Left renal pelvis (tissue), 4 donors: ENCODE measurements at places on chromosomes 1 and 21.

DNA sequence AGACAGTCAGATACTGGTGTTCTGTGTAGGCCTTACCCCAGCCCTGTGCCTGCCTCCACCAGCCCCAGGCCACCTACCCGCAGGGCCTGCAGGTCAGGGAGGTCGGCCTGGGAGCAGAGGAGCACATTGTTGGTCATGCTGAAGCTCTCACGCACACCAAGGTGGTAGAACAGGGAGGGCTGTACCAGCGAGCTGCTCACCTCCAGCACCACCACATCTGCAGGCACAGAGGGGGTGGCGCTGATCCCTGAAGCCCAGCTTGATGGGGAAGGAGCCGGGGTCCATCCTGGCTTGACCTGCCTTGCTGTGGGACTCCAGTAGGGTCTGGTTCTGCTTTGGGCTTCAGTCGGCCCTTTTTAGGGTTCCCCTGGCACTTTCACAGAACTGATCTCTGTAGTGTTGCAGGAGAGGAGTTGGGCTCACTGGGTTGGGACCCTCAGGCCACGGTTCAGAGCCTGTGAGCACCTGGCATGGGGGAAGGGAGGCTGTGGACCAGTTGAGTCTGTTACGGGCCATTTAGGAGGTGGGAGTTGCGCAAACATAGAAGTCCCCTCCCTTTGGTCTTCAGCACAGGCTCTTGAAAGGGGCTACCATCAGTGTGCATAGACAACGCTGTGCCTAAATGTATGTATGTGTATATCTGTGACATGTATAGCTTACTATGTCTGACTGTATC is 1.9 kb downstream of the MAP3K6 start:
- no peak for DNase-seq

- DNase-seq, result no peak
Measured at GRCh38 chr21:39141502-39141901, 41.7 kb downstream of the PSMG1 start.

- no peak for DNase-seq
Measured at GRCh38 chr1:221035662-221036153, 156.5 kb downstream of the HLX start.

DNA sequence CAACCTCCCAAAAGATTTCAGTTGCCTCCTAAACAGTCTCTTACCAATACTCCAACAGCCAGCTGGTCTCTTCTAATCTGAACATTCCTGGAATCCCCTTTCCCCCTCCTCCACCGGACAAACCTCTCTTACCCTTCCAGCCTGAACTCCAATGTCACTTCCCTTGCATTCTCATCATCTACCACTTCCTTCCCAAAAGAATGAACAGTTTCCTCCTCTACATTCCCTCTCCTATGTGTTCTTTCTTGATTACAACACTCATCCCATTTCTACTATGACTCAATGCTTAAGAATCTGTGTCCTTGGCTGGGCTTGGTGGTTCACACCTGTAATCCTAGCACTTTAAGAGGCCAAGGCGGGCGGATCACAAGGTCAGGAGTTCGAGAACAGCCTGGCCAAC is 417.1 kb downstream of the SETD4 start:
- no peak for DNase-seq

DNA sequence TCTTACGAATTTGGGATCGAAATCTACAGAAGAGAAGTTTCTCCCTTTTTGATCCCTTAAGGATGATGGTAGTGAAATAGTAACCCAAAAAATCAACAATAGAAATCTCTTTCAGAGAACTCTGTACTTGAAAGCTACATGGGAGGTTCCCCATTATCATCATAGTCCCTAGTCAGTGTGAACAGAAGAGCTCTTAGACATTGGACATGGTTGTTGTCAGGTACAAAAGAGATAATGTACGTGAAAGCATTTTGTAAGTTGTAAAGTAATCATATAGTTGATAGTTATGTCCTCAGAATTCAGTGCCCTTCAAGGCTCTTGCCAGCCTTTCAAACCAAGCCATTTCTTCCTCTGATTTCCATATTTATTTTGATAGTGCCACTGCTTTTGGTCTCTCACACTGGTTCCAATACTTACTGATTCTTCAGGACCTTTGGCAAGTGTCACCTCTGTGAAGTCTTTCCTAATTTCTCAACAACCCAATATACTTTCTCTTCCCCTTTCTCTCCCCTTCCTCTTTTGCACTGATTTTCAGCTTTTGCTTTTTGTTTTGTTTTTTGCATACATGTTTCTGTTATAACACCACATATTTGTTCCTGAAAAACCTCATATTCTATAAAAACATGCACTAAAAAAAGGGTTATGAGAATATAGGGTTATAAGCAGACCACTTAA is 22.4 kb downstream of the VPS45 start:
- no peak for DNase-seq

DNA sequence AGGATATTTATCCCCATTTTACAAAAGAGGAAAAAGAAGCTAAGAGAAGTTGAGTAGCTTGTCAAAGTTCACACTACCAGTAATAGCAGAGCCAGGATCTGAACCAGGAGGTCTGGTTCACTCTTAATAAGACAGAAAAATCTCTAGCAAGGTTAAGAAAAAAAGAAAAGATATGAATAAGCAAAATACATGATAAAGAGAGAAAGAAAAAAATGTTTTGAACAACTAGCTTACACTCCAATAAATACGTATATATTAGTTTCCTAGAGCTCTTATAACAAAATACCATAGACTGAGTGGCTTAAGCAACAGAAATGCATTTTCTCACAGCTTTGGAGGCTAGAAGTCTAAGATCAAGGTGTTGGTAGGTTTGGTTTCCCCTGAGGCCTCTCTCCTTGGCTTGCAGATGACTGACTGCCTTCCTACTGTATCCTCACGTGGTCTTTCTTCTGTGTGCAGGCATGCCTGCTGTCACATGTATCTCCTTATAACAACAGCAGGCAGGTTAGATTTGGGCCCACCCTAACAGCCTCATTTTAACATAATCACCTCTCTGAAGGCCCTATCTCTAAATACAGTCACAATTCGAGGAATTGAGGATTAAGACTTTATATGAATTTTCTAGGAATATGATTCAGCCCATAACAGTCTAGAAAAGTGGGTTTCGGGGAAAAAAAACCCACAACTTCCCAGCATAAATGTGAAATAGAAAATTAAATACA is 60.4 kb downstream of the LEPR start:
- DNase-seq, result no peak

DNA sequence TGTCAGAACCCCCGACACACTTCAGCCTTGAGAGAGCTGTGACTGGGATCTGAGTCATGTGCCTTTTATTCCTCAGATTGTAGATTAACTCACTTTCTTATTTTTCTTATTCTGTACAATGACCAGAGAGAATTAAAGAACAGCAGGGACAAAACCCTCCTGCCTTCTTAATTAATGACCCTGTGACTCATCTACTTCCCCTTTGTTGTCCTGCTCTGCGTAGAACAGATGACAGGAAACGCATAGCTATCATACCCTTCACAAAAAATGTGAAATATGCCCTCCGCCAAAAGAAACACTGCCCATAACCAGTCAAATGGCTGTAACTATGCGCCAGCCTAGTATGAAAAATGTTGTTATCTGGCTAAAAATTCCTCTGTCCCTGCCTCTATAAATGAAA is 9.1 kb upstream of the PADI2 start:
- no peak for DNase-seq

DNA sequence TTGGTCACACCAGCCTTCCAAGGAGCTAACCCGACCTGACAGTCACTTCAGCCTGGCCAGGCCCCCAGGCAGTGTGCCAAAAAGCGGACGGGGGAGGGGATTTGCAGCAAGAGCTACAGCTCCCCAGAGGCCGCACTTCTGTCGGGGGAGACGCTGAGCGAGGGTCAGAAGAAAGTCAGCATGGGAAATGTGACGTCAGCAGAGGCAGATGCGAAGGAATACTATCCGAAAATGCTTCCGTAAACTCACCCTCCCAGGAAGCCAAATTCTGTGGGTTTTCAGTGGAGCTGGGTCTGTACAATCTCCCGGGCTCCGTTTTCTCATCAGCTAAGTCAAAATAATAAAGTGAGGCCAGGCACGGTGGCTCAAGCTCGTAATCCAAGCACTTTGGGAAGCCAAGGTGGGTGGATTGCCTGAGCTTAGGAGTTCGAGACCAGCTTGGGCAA is 28.5 kb upstream of the ECE1 start:
- peak; percentile 73 for DNase-seq

- DNase-seq, result no peak
Measured at GRCh38 chr1:148264374-148265276, 112.5 kb upstream of the NBPF11 start.

DNA sequence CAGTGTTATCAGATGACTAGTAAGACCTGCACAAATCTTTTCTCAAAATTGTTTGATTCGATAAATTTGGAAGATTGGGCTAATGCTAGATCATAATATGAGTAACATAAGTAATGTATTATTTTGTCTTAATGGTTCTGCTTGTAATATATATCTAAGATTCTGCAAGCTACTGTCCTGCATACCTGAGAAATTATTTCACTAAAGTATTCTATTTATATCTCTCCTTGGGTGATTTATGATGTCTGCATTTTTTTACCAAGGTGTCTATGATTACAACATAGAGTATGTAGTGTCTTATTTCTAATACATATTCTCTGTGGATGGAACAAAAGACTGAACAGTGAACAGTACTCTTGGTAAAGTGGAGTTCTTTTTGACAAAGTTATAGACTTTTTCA is 166.6 kb downstream of the CLEC20A start:
- no peak for DNase-seq

DNA sequence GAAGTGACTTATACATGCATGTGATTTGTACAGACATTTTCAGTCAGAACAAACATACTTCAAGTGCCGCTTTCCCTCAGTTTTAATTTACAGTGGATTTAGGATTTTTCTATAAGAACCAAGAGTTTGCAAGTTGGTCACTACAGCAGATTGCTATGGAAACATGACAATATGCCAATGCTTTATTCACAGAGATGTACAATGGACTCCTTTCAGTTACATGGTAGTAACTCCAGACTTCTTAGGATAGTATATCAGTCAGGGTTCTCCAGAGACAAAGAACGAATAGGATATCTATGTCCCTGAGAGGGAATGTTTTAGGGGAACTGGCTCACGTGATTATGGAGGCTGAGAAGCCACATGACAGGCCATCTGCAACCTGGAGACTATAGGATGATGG is 27.4 kb downstream of the IFI44 start:
- no peak for DNase-seq

- DNase-seq, result no peak
Measured at GRCh38 chr1:184449916-184450315, 63.1 kb downstream of the C1orf21 start.

GRCh38 chr1:167881069-167881468 is 32.9 kb downstream of the ADCY10 start:
- DNase-seq, result no peak

GRCh38 chr1:37433171-37433570 is 41.2 kb upstream of the ZC3H12A start:
- no peak for DNase-seq

- no peak for DNase-seq
Measured at GRCh38 chr1:30900931-30901560, 7.5 kb downstream of the SDC3 start.

DNA sequence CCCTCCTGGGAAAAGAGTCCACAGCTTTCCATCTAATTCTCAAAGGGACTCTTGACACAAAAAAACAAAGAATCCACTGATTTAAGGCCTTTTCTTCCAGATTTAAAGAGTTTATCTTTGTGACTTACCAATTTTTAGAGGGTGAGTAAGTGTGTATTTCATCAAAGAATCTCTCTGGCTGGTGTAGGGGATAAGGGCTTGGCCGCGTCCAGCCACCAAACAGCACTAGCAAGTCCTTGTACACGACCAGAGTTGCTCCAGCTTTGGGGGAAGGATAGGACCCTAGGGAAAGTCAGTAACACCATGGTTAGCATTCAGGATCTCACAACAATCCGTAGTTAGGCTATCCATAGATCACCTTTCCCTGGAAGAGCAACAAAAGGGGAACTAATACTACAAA is 19.5 kb upstream of the CPLANE2 start:
- no peak for DNase-seq

DNA sequence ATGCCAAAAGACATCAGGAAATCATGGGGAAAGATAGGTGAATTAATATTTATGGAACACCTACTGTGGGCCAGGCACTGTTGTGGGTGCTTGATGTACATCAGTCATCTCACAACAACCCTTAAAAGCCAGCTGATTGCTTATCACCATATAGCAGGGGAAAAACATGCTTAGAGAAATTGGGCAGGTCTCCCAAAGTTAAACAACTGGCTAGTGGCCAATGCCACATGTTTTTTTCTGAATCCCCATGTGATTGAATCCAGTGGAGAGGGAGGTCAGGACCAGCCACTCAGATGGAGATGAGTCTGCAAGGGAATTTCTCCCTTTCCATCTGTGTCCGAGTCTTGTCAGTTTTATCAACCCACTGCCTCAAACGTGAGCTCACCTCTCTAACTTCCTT is 33.5 kb downstream of the UTP25 start:
- DNase-seq, result no peak

DNA sequence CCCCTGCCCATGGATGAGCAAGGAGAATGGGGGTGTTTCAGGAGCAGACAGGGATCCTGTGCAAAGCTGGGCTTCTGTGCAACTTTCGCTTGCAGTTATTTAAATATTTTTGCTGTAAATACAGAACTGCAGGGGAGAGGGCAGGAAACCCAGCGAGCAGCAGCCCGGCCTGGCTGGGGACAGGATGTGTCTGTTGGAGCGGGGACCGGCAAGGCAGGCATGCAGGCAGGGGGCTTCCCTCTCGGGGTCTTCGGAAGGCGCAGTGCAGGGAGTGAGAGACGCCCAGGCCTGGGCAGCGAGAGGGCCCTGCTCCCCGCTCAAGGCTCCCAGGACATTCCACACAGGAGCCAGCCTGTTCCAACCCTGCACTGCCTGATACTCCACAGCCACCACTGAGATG is 1.7 kb upstream of the AIRE start:
- DNase-seq, result no peak

DNA sequence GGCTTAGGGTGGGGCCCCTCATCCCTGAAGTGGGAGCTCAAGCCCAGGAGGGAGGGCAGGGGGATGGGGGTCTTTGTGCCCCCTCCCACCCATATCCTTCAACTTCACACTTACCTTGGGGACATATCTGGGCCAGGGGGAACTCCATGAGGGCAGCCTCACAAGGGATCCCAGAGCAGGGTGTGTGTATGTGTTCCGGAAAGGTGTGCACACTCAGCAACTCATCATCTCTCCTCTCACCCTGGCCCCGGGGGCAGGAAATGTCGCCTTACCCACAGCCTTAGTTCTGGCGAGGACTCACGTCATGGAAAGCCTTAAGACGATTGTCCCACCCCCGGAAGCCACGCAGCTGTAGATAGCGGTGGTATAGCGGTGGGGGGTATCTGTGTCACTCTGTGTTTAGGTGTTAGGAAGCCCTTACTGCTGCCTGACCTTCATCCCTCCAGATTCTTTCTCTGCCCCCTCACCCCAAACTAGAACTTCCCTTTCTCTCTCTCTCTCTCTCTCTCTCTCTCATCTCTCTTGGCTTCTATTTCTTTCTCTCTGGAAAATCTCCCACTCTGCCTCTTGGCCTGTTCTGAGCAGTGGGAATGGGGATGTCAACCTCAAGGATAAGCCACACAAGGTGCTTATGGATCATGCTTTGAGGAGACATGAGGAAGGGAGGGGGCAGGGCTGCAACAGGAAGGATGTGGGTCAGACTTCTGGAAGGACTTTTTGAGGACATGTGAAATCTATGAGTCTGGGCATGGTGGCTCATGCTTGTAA is at the start of gene SH2D2A:
Gene SH2D2A (minus strand): TSS at position 288 of the 768 bp plus-strand sequence. CDS start 140 bp downstream, at position 148.
- no peak for DNase-seq
